WTC11 (cell line): ENCODE measurements at places on chromosomes 3 and 15.

DNA sequence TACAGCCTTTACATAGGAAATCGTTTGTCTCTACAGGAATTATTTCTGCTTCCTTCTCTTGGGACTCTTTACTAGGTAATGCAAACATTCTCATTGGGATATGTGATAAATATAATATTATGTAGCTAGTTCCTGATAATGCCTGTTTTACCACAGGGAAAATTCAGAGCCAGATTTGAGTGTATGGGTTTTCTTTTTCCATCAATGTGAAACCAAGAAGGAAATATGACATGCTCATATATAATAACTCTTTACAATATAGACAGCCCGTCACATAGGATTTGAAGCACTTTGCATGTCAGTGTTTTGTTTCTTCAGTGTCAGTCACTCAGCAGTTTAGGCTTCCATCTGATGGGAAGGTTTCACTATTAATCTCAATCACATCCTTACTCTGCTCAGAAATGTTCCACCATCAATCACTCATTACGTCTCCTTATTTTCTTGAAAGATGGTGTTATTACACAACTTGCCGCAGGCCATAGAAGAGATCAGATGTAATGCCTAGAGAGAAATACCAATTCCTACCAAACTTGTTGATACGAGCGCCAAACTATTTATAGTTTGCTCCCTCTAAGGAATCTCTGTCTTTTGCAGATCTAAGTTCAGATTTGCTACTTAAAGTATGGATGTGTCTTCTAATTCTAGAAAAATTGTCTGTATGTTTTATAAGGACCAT is 314.8 kb downstream of the DIPK2A start:
- no peak for DNase-seq

DNA sequence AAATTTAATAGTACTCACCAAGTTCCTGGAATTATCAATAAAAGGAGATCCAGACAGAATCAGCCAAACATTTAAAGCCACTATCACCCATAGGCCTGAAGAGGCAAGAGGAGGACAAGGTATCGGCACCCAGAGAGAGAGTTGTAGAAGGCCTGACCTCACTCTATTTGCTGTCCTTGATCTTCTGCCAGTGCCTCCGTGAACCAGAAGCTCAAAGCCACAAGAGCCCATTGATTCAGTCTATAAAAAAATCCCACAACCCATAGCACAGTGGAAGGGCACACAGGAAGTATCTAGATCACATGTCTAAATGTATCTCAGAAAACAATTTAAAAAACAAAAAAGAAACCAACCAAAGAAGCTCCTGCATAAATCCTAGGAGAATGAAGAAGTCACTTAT is 68.6 kb upstream of the FAM174B start:
- no peak for DNase-seq

- DNase-seq: no peak
These were observed 58.7 kb downstream of the TPRA1 start for GRCh38 chr3:127531821-127532220.

- DNase-seq: no peak
These were observed 16.8 kb downstream of the ARMC8 start for GRCh38 chr3:138203938-138204337.
